ENCODE measurements at places on chromosomes 5 and 9.

GRCh38 chr9:89864731-89865130 is 259.9 kb downstream of the GADD45G start:
- no peak for DNase-seq

GRCh38 chr5:93151121-93151520 is 429.9 kb downstream of the NR2F1-AS1 start:
- no peak for DNase-seq

DNA sequence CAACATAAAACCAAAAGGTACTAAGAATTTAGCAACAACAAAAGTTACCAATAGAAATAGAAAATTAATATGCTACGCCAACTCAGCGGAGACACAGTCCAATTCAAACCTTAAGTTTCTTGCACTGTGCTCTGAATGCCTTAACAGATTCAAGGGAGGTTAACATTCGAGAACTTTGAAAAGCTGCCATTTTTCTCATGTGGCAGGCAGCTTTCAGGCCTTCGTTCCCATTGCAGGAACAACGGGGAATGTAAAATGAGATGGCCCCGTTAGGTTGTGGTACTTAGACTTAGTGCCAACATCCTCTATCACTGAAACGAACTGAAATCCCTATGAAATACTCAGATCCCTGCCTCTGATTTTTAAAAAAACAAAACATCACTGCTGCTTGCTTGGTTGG is 22.4 kb downstream of the FNBP1 start:
- DNase-seq: no peak

DNA sequence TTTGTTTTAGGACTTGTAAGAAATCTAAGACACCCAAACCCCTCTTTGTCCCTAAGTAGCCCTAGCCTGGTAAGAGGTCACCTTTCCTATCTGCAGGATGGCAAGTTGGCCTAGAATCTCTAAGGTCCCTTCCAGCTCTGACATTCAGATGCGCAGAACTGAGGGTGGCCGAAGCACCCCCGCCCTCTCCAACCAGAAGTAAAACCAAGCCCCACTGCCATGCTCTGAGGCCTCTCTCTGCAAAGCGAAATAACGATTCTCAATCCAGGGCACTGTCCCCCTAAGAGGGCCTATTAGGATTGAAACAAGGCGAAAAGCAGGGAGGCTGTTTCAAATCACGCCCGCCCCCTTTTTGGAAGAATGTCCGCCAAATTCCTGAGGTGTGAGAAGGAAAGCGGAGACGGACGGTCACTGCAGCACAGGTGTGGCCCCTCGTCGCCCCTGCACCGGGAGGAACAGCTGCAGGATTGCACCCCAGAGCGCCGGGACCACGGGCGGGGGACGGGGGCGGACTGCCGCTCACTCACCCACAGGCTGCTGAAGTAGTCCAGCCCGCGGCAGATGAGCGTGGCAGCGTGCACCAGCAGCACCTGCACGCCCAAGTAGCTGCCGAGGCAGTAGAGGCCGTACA is 824 bp downstream of the TMEM245 start:
- DNase-seq: no peak

DNA sequence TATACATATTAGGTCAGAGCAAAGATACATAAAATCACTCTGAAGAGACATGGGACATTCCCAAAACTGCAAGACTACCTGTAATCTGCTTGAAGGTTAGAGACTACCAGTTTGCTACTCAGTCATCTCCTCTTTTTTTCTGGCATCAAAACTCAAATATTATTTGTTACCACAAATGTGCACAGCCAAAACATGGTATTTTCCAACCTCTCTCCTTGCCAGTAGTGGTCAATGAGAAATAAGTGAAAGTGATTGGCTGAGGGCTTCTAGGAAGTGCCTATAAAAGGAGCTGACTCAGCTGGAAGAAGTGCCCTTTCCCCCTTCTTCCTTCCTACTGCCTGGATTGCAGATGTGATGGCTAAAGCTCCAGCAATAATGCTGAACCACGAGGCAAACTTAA is 13.8 kb downstream of the GZMK start:
- DNase-seq: no peak

GRCh38 chr5:82885627-82886389 is 191.4 kb downstream of the TMEM167A start:
- DNase-seq: no peak

DNA sequence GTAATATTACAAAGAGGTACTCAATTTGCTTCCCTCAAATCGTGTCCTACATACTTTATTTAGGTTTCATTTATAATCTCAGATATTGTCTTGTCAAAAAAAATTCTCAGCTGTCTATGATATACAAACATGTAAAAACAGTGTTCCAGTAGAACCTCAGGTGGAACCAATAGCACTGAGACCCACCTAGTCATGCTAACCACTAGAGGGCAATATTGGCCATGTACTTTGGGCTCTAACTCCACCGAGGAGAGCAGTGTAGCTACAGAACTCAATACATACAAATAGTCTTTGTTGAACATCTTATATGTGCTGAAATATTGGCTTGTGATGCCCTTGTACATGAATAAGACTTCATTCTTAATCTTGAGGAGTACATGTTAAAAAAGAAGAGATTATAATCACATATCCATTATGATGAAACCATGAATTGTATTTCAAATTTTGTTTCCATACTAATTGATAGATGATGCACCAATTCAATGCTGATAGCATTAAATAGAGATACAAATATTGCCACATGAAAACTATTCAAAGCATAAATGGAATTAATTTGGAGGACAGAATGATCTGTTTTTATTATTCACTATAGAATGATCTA is 71.2 kb upstream of the CNTLN start:
- DNase-seq: no peak

GRCh38 chr5:169646856-169647255 is 9.8 kb downstream of the DOCK2 start:
- DNase-seq: no peak

DNA sequence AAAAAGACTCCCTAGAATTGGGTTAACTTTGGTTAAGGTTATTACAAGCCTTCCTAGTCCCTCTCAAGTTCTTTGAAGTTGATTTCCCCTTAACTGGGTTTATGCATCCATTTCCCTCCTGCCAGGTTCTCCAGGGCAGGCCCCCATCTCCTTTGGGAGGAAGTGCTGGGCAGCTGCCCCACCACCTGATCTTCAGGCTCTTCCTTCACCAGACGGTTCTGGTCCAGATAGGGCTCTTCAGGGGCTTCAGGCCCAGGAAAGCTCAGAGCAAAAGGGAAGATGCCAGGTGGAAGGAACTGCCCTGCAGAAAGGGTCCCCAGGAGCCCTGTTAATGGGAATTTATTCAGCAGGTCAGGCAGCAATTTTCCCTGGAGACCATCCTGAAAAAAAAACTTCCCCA is 2.1 kb downstream of the SMIM32 start:
- DNase-seq: no peak

- DNase-seq: no peak
These were observed 432.1 kb upstream of the RGMB start for GRCh38 chr5:98341038-98342032.

- no peak for DNase-seq
These were observed 27.0 kb upstream of the ZNF354B start for GRCh38 chr5:178832618-178833201.

GRCh38 chr5:92800365-92800764 is 780.7 kb downstream of the NR2F1-AS1 start:
- DNase-seq: no peak

DNA sequence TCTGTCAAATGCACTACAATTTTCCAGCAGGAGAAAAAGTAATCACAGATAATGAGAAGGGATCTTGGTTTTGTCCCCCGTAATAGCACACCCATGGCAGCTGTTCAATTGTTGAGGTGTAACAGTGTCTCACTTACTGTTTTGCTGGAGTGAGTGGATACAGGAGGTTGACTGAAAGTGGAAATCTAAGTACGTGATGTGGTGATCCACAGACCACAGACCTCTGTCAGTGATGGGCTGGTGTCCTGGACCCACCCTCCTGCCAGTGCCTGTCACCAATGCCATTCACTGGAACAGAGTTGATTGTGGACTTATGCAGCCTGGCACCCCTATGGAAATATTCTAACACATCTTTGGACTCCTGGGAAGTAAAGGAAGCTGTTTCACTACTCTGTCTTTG is 261.7 kb downstream of the TRPM3 start:
- no peak for DNase-seq

DNA sequence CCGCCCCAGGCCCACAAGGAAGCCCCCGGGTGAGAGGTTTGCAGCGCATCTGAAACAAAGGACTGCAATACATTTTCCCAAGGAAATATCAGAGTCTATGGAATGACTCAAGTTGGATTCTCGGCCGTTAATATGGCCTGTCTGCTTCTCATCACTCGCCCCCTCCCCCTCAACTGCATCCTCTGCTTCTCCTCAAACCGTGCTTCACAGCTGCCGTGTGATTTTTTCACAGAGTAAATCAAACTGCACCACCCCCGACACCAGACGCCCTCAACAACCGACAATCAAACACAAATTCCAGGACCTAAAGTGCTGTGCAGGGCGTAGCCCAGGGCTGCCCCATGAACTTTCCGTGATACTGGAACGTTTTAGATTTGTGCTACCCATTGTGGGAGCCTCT is 176.9 kb downstream of the ROR2 start:
- DNase-seq: no peak

- no peak for DNase-seq
These were observed 112.5 kb downstream of the HAPLN1 start for GRCh38 chr5:83608122-83608521.

GRCh38 chr9:113769412-113769811 is 106.7 kb upstream of the ZNF618 start:
- no peak for DNase-seq

DNA sequence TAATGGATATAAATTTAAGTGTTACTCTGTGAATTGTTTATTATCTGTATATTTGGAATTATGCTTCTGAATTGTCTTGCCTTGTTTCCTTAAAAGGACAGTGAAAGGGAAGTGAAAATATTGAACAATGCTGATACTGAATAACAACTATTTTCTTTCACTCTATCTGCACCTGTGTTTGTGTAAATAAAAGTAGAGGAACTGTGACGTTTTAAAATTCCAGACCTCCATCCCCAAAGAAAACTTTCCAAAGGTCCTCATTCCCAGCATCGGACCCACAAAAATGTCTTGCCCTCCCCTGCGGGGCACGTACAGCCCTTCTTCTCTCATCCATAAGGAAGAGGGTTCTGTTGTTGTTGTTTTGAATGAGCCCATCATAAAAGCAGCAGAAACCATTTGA is 100.0 kb downstream of the NLN start:
- DNase-seq: no peak

GRCh38 chr5:171606414-171607024 is 179.1 kb upstream of the SMIM23 start:
- DNase-seq: no peak

DNA sequence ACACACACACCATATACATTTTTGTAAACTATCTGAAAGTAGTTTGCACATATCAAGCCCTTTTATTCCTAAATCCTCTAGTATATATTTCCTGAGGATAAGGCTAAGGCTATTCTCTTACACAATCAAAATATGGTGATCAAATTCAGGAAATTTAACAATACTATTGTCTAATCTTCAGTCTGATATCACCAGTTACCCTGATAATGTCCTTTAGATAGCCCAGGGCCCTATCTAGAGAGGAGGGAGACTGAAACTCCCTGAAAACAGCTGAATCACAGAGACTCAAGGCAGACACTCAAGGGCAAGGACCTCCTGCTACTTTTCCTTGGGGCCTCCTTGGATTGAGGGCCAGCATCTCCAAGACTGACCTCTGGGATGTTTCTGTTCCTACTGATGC is 30.4 kb downstream of the PTTG1 start:
- DNase-seq: no peak

- no peak for DNase-seq
These were observed 31.7 kb upstream of the CEP72 start for GRCh38 chr5:580436-580835.

DNA sequence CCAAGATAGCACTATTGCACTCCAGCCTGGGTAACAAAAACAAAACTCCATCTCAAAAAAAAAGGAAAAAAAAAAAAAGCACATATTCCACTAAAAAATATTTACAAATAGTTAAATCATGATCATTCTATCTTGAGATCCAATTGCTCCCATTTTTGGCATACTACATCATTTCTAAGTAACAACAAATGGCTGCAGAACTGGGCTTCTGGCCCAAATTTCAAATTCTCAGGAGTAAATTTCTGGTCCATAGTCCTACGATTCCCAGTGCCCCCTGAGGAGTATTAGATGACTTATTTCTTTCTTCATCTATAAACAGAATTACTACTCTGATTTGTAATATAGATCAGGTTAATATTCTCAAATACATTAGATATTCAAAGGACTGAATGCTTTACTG is 62.1 kb downstream of the CEMIP2 start:
- DNase-seq: no peak

GRCh38 chr9:6715755-6716643 is 41.8 kb upstream of the KDM4C start:
- peak; percentile 66 for DNase-seq

DNA sequence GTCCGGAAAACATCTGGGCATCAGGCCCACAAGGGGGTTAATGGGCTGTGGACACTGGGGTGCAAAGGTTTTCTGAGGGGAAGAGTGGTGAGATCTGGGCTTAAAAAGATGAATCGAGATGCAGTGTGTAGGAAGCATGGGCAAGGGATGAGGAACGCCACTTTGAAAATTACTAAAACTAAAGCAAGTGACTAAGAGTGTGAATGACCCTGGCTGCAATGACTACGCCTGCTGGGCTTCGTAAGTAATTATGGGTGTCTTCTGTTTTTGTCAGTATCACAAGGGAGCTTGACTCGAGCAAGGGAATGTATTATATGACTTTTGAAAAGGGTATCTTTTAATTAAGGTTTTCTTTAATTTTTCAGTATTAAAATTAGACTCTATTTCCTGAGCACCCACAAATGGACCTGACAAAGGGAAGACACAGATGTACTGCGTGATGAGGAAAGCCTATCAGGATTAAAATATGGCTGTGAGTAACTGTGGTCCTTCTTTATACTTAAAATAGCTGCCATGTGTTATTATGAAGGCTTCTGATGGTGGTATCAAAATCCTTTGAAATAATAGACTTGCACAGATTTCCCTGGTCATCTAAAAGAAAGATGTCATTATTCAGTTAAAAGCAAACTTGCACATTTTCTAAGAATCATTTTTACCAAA is 4.2 kb downstream of the CTXN3 start:
- DNase-seq: no peak

DNA sequence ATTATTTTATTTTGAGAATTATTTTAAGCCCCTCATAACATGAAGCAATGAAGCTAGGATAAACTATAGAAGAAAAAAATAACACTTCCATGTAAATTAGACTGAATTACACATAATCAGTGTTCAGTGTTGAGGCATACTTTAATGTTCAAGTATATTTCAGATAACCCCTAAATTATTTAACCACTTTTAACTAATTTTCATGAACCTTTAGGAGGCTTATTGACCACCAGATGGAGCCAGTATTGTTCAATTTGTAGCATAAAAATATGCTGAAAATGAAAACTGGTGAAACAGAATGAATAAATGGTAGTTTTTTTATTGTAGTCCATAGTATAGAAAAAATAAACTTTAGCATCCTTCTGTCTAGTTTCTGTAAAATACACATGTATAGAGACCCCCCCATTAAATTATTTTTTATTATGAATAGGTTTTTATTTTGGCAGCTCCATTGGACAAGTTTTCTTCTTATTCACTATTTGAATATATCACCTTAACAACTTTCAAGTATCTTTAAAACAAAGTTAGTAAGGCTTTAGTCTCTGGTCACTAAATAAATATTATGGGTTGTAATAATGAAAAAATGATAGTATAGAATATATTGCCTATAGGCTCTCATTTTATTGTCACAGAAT is 190.1 kb downstream of the CWC27 start:
- no peak for DNase-seq

- no peak for DNase-seq
These were observed 131.6 kb upstream of the PTGER4 start for GRCh38 chr5:40547994-40548575.

GRCh38 chr9:37899041-37899440 is 4.9 kb downstream of the SLC25A51 start:
- no peak for DNase-seq

Data from stimulated activated CD4-positive, alpha-beta T cell treated with anti-CD3 and anti-CD28 coated beads, Interleukin-4, amount 100 ng/mL, for 4 hours (primary cell).